ENCODE measurements at places on chromosomes 6 and 20. TPM values are rescaled to one million over a fixed set of nuclear protein-coding genes. Genes with fewer than 3 reads are reported as not detected.
A peak's percentile ranks its signal among the peaks of the same experiment; 100 is the strongest.

GRCh38 chr6:105345506-105345905 is 57.4 kb downstream of the PREP start:
- H3K36me3 ChIP-seq: no peaks in the 10 kb centered on the region
- DNase-seq: no peak
- H3K27ac ChIP-seq: no peak overlapping the region
- no peaks in the 10 kb centered on the region for H3K27me3 ChIP-seq
- no peaks in the 10 kb centered on the region for H3K4me1 ChIP-seq

- no peaks in the 10 kb centered on the region for H3K36me3 ChIP-seq
- H3K27ac ChIP-seq: no peak overlapping the region
- no peak overlapping the region for H3K4me3 ChIP-seq
- H3K4me1 ChIP-seq: peaks cover 3% of the 10 kb centered on the region
- DNase-seq: peak; percentile 76
- H3K27me3 ChIP-seq: no peaks in the 10 kb centered on the region
Observed at GRCh38 chr20:20452254-20452676, 84.4 kb downstream of the INSM1 start.

The PSORS1C1 gene
- 0.52 TPM for total RNA-seq

DNA sequence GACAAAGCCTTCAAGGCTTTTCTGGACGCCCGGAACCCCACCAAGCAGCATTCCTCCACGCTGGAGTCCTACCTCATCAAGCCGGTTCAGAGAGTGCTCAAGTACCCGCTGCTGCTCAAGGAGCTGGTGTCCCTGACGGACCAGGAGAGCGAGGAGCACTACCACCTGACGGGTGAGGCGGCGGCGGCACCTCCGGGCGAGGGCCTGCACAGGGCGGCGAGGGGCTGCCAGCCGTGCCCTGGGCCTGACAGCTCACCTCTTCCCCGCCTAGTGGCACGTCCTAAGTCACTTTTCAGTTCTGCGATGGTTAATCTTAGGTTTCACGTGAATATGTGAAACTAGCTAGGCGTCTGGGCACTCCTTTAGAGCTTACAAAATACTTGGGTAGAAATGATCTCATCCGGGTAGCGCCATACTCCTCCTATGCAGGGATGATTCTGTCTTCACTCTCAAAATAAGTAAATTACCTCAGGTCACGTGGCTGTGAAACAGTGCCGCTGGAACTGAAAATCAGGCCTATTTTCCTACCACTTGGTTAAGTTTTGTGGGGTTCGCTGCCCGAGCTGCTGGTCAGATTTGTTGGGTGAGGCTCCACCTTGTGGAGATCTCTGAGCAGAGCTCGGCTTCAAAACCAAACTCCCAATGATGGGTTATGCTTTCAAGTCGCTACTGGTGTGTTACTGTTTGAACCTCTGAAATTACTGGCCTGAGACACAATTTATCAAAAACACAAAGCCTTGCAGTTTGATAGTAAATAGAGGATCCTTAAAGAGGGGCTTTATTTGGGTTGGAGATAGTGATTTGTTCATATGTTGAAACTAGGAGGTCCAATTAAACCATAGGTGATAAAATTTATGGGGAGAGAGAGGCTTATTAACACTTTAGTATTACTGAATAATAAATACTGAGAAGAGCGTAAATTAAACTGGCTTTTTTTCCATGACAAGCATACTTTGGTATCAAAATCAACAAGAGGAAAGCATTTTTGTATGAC is 15.5 kb upstream of the CLDN20 start:
- no peak overlapping the region for H3K4me3 ChIP-seq
- no peaks in the 10 kb centered on the region for H3K4me1 ChIP-seq
- peak; percentile 67 for DNase-seq
- peaks cover 61% of the 10 kb centered on the region for H3K36me3 ChIP-seq

The TULP1 gene
- total RNA-seq: 6.8 TPM

- no peak for DNase-seq
- no peak overlapping the region for H3K27ac ChIP-seq
- no peaks in the 10 kb centered on the region for H3K27me3 ChIP-seq
- H3K36me3 ChIP-seq: no peaks in the 10 kb centered on the region
Observed at GRCh38 chr20:48311956-48312355, 515.8 kb downstream of the PREX1 start.

DNA sequence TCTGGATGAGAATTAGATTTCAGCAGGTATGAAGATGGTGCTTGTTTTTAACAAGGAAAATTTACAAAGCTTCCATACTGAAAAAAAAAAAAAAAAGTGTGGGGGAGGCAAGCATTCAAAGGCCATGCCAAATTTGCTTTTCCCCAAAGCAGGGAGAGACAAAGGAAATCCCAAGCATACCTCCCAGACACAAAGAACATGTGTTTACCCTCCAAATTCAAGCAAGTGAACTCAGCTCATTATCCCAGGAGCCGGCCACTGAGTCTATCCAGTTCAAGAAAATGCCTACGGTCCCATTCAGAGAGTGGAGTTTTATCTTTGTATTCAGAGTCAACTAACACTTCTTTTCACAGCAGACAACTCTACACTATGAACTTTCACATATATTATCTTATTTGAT is 102.7 kb upstream of the ID4 start:
- DNase-seq: no peak
- H3K36me3 ChIP-seq: no peaks in the 10 kb centered on the region
- H3K4me1 ChIP-seq: peaks cover 11% of the 10 kb centered on the region
- H3K4me3 ChIP-seq: no peak overlapping the region
- H3K27ac ChIP-seq: no peak overlapping the region

The BPIFB2 gene
- total RNA-seq: not detected

DNA sequence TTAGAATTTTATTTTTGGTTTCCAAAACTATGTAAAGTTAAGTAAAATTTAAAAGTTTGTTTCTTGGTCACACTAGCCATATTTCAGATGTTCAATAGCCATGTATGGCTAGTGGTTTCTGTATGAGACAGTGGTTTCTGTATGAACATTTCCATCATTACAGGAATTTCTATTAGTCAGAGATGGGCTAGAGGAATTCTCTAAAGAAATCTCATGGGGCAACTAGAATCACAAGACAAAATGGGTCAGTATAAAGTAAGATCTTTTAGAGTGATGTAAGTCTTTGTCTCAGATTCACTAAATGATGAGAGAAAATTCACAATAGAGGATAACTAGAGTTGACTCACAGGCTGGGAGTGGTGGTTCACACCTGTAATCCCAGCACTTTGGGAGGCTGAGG is 149.0 kb downstream of the FUT9 start:
- H3K36me3 ChIP-seq: no peaks in the 10 kb centered on the region
- no peak for DNase-seq
- no peak overlapping the region for H3K4me3 ChIP-seq
- H3K27ac ChIP-seq: no peak overlapping the region

- H3K27ac ChIP-seq: peak overlapping the region; percentile 74
- H3K4me3 ChIP-seq: no peak overlapping the region
- peaks cover 13% of the 10 kb centered on the region for H3K4me1 ChIP-seq
- H3K27me3 ChIP-seq: no peaks in the 10 kb centered on the region
- H3K36me3 ChIP-seq: no peaks in the 10 kb centered on the region
- DNase-seq: no peak
Observed at GRCh38 chr6:158911746-158912480, 88.1 kb downstream of the RSPH3 start.

The PROKR2 gene
- 3.3 TPM for total RNA-seq

DNA sequence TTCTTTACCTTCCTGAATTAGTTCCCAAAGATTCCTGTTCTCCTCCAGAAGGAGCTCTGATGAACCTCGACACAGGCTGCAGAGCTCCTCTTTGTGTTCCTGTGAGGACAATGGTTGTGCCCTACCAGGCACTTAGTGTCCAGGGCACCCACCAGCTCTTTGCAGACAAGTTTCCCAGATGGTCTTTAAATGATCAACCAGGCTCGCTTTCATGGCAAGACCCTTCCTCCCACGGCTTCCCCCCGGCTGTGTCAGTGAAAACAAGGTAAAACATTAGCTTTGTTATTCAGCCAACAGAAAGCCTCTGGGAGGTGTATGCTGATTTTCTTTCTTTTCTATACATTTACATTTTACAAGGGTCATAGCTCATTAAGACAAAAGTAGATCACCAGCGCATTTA is 32.3 kb upstream of the CNKSR3 start:
- peak overlapping the region; percentile 36 for H3K4me3 ChIP-seq
- H3K27me3 ChIP-seq: peaks cover 3% of the 10 kb centered on the region
- H3K4me1 ChIP-seq: peaks cover 7% of the 10 kb centered on the region
- H3K36me3 ChIP-seq: no peaks in the 10 kb centered on the region

Data from H1 (cell line).